Chondrocyte (in vitro differentiated cells): ENCODE measurements at places on chromosomes 2 and 18. TPM values are rescaled to one million over a fixed set of nuclear protein-coding genes. Genes with fewer than 3 reads are reported as not detected.

DNA sequence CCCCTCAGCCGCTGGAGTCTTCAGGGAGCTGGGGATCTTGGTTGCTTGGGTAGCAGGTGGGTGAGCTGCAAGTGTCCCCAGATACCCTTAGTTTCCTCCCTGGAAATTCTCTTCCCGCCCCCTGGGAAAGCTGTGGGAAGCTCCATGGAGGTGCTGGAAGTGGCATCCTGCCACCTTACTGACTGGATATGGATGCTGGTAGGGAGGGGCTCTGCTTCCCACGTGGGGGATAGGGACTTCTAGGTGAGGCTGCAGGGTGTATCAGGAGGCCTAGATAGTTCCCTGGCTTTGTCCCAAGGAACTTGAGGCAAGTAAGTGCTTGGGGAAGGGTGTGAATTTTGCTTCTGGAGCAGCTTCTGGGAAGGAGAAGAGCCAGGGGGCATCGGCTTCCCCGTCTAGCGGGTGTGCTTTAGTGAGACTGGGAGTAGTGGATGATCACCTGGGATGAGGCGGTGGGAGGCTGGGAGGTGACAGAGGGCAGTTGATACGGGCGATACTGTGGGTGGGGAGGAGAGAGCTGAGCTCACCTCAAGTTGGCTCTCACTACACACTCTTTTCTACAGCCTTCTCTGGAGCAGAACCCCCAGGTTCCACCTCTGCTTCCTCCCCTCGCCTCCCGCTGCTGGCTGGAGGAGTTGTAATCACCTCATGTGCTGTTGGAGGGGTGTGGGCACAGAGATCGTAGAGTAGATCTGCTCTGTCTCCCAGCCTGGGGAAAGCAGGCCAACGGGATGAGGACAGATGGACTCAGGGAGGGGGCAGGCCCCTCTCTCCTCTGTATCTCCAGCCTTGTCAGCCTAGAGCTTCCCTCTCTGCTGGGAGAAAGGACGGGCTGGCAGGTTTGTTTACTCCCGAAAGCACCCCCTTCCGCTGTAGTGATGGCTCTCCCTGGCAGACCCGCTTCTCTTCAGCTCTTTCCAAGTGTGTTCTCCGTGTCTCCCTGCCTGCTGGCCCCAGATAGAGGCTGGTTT is 19.8 kb downstream of the TET3 start:
- peak; percentile 70 for DNase-seq

DYNAP gene
- not detected in 3 replicates for total RNA-seq

DNA sequence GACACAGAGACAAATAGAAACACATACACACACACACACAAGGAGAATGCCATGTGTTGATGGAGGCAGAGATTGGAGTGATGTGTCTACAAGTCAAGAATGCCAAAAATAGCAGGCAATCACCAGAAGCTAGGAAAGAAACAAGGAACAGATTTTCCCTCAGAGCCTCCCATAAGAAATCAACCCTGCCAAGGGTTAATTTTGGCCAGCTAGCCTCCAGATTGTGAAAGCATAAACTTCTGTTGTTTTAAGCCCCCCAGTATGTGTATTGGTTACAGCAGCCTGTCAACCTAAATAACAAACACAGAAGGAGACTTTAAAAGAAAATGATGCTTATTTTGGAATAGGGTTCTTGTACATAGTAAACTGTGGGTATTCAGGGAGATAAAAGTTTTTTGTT is 5.6 kb upstream of the STK39 start:
- no peak for DNase-seq

GRCh38 chr2:61714210-61714609 is 139.7 kb downstream of the FAM161A start:
- no peak for DNase-seq

GRCh38 chr2:35495182-35495581 is 860.4 kb upstream of the CRIM1 start:
- no peak for DNase-seq

C2orf68 gene
- 19.4 to 33.9 TPM (median 21.3 TPM) in 3 replicates for total RNA-seq

DNA sequence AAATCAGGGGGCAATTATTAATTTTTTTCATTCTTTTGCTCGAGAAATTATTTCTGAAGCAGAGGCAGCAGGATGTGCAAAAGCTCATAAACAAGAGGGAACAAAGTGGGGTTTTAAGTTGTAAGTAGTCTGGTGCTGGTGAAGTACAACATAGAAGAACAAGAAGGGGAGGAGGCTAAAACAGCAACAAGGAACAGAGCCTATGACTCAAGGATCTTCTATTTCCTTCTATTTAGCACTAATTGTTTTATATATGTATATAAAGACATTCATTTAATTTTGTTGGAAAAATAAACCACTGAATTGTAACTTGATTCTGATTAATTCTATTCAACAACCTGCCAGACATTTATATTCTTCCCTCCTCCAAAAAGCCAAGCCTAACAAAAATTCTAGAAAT is 35.0 kb downstream of the YES1 start:
- no peak for DNase-seq

GRCh38 chr2:70947556-70948184 is 12.0 kb downstream of the ATP6V1B1 start:
- DNase-seq, result no peak

DNA sequence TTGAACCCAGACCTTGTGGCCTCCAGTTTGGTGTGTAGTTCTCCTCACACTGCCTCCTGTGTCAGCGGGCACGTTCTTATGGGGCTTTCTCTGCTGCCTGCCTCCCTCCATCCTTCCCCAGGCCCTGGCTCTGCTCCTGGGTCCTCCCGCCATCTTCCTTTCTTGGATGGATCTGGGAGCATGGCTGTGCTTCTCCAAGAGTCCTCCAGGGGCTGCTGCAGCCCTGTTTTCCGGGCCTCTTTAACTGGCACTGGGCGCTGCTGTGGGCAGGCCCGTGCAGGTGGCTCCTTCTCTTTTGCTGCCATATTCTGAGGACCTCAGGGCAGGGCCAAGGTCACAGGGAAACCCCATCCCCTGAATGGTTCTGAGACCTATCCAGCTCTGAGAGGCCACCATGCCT is 17.8 kb downstream of the THNSL2 start:
- DNase-seq, result no peak

GRCh38 chr2:238321467-238321866 is 1.1 kb downstream of the TRAF3IP1 start:
- no peak for DNase-seq

- no peak for DNase-seq
Measured at GRCh38 chr2:162591403-162592083, 247.0 kb downstream of the KCNH7 start.

- DNase-seq, result no peak
Measured at GRCh38 chr2:226164512-226164911, 635.1 kb downstream of the IRS1 start.

GRCh38 chr2:238256594-238257104 is 16.8 kb upstream of the HES6 start:
- DNase-seq, result peak; percentile 64

- DNase-seq, result no peak
Measured at GRCh38 chr2:239359196-239359912, 41.5 kb downstream of the HDAC4 start.

GRCh38 chr2:147232225-147232669 is 612.6 kb upstream of the ACVR2A start:
- DNase-seq, result no peak

TSGA10 gene
- total RNA-seq, result 2.3 to 4.0 TPM (median 3.3 TPM) in 3 replicates

MROH2A gene
- total RNA-seq, result not detected in 3 replicates

GKN1 gene
- total RNA-seq, result 0.37 TPM in 1 of 3 replicates, not detected in the others

DNA sequence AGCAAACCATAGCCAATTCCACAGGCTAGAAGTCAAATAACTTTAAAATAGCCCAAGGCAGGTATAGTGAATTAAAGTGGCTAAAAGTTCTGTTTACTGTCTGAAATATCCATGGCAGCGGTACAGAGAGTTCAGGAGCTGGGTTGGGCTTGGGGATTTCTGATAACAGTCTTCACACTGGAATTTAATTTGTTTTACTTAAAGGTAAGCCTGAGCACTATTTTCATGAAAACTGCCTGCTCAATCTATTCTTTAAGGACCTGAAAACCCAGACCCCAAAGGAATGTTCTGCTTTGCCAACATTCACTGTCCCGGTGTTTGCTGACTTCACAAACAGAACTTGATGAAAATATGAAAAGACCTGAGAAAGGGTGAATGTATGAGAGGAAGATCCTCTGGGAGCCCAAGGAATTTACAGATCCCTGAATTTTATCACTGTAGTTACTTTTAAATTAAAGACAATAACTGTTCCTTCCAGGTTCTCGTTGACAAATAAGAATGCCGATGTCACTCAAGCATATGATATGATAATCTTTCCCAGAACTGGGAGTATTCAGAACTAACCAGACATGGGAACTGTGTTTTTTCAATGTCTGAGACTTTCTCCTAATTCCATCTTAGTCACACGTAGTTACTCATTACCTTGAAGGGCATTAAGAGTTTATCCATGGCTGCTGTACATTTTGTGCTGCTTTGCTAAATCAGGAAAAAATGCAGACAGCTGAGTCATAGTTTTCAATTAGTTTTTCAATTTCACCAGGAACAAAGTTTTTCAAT is 28.3 kb upstream of the ITGB6 start:
- DNase-seq, result no peak

- no peak for DNase-seq
Measured at GRCh38 chr2:140502951-140503630, 1627.7 kb downstream of the LRP1B start.

DNA sequence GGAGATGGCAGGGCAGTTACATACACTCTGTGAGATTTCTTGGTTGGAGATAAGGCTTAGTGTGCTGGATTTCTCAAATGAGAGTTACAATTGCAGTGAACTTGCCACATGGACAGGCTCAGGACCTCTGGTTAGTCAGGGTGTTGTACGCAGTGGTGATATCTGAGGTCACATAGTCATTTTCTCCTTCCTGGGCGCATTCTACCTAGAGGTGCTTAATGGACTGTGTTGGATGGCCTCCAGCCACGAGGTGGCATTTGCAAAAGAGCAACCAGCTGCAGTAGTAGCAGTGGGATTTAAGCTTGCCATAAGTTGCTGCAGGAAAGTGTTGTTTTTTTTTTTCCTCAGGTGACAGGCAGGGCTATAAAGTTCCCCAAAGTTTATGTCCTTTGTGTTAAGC is 173.8 kb upstream of the TMEM200C start:
- no peak for DNase-seq

GRCh38 chr2:213545481-213545880 is 261.2 kb downstream of the SPAG16 start:
- DNase-seq, result no peak

DNA sequence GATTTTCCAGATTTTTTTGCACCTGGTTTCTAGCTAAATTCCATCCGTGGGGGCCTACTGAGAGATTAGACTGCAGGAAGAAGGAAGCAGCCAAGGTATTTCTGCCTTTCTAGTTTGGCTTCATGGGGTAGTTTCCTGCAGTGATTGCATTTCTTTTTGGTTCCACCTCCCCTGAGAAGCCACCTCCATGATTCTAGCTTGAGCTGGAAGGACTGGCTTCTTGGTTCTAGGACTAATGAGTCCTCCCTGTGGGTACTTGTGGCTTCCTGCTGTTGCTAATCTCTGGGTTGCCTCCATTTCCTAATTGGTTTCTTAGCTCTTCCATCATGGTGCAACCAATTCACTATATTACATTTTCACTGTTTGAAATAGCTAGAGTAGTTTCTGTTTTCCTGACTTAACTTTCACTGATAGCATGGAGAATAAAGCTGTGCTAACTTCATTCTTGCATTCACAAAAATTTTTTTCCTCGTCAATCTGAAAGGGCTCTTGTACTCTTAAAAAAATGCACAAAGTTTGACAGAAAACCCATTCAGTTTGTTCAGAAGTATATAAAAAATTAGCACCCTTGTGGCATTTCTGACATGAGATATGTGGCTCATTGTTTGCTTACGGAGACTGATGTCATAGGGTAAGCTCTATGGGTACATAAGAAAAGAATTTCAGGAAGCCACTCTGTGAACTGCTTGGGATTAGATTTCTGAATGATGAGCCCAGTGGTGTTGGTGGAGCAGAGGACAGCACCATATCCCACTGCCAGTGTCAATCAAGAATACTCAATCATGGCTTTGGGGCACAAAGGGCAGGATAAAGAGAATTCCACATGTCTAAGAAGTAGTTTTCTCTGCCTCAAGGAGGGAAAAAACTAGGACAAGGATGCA is 242.8 kb upstream of the RBMS1 start:
- no peak for DNase-seq

GPC1 gene
- 261 to 354 TPM (median 264 TPM) in 3 replicates for total RNA-seq

GRCh38 chr2:101130081-101130480 is 21.1 kb downstream of the TBC1D8 start:
- no peak for DNase-seq

DNA sequence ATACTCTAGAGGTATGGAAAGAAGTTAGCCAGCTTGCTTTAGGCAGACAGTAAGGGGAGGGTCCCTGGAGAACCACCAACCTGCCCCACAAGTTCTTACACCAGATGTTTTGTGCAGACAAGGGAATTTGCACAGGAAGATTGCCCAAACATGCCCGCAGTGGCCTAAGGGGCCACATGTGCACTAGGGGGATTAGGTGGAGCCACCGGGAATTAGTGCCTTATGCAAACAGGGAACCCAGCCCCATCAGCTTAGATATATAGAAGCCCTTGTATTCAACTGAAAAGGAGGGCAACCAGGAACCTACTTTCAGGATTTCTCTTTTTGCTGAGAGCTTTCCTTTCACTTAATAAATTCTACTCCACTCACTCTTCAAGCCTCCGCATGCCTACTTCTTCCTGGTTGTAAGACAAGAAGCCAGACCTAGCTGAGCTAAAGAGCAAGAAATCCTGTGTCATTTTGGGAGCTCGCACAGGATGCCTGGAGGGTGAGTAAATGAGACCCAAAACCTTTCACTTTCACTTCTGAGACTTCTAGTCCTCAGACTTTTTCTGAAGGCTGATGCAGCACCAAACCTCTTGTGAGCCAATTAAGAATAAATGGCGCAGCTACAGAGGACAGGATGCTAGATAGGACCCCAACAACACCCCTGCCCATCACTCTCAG is 146.3 kb downstream of the GCA start:
- no peak for DNase-seq

GRCh38 chr2:210050885-210051284 is 48.4 kb downstream of the RPE start:
- DNase-seq, result no peak

DNA sequence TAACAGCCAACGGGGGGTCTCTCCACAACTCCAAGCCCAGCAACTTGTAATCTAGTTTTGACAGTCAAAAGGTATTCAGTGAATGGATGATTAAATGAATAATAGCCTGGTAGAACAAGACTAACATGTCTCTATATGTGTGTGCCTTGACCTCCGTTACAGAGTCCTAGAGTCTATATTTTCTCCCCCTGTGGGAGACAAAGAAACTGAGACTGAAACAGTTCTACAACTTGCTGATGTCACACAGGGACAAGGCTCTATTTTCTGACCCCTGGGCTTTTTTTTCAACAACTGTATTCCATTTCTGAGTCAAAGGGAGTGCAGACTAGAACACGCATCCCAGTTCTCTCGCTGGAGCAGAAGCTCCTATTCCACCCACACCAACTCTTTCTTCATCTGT is 223.6 kb upstream of the AGAP1 start:
- no peak for DNase-seq

IL36G gene
- total RNA-seq, result not detected in 3 replicates

GRCh38 chr18:4130734-4131719 is 324.1 kb downstream of the DLGAP1 start:
- DNase-seq, result no peak

SLC23A3 gene
- total RNA-seq, result 2.0 to 2.7 TPM (median 2.4 TPM) in 3 replicates

- no peak for DNase-seq
Measured at GRCh38 chr2:39124746-39125057, 3.9 kb upstream of the SOS1 start.

SLC9A4 gene
- total RNA-seq, result not detected in 3 replicates

GRCh38 chr2:172938713-172939375 is 136.8 kb upstream of the MAP3K20 start:
- no peak for DNase-seq
